Myometrial cell (primary cell): ENCODE measurements at places on chromosomes 5 and 9. TPM values are rescaled to one million over a fixed set of nuclear protein-coding genes. Genes with fewer than 3 reads are reported as not detected.

CCL27 gene
- 0.58 TPM in 1 of 2 replicates, not detected in the other for total RNA-seq

TTC16 gene
- not detected in 2 replicates for total RNA-seq

TXNDC8 gene
- not detected in 2 replicates for total RNA-seq

DDX4 gene
- total RNA-seq: not detected in 2 replicates

UGT3A2 gene
- total RNA-seq: not detected in 2 replicates

PCAT7 gene
- total RNA-seq: under 0.01 TPM in 1 of 2 replicates, not detected in the other

FOXD4L4 gene
- not detected in 2 replicates for total RNA-seq

ZDHHC11 gene
- under 0.01 and 0.29 TPM in 2 replicates for total RNA-seq

CDH6 gene
- total RNA-seq: 0.29 and 2.1 TPM in 2 replicates

FIBCD1 gene
- 0.29 and 2.8 TPM in 2 replicates for total RNA-seq

SH3TC2 gene
- total RNA-seq: 1.2 and 1.4 TPM in 2 replicates

SPACA9 gene
- 3.2 and 9.2 TPM in 2 replicates for total RNA-seq

OLFM1 gene
- total RNA-seq: 0.29 and 9.9 TPM in 2 replicates

PTGS1 gene
- total RNA-seq: 7.5 and 9.4 TPM in 2 replicates

ENTR1 gene
- total RNA-seq: 52.8 and 58.3 TPM in 2 replicates

GLRA1 gene
- not detected in 2 replicates for total RNA-seq

OR13F1 gene
- not detected in 2 replicates for total RNA-seq

IL31RA gene
- 1.1 and 2.3 TPM in 2 replicates for total RNA-seq

GDA gene
- 0.18 TPM in 1 of 2 replicates, not detected in the other for total RNA-seq

FBXW2 gene
- 19.0 and 19.6 TPM in 2 replicates for total RNA-seq

RETREG1 gene
- not detected in 2 replicates for total RNA-seq

SPATA31E1 gene
- under 0.01 and 0.18 TPM in 2 replicates for total RNA-seq

MINAR2 gene
- total RNA-seq: not detected in 2 replicates

FOCAD gene
- total RNA-seq: 62.9 and 102 TPM in 2 replicates

PAEP gene
- total RNA-seq: not detected in 2 replicates
